Activated CD4-positive, alpha-beta T cell treated with anti-CD3 and anti-CD28 coated beads for 4 hours (primary cell): ENCODE measurements at places on chromosomes 4 and X.

DNA sequence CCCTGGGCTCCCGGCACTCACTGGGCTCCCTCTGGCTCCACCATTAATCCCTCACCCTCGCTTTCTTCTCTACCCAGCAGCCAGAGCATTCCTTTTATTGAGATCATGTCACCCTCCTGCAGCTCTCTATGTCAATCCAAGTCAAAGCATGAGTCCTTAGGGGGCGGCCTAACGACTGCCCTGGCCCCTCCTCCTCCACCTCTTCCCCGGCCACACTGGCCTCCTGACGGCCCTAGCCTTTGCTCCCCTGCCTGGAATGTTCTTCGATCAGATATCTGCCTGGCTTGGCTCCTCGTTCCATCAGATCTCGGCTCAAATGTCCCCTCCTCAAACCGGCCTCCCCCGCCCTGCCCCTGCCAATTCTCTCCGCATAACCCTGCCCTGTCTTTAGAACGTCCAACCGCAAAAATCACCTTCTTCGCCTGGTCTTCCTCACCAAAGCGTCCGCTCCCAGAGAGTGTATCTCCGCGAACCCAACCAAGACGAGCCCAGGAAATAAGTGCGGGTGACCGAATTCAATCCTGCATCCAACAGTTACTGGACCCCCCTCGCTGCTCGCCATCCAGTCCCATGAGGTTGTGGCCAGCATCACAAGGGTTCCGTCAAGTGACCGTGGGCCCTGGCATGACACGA lies 722 bp upstream of the PNCK start:
- no peak for DNase-seq

DNA sequence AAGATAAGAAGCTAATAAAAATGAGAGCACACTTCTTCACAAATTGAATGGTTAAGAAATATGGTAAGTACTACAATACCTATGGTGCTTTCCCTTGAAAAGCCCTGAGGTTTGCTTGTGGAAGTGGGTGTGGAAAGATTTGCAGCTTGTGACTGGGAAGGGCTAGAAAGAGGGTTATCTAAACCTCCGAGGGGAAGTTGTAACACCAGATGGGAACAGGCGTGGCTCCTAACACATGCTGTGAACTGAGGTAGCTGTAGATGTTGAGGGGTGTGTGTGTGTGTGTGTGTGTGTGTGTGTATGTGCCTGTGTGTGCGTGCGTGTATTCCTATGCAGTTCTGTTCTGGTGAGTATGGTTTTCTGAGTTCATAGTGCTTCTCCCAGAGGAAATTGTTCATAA lies 21.5 kb downstream of the FRMPD4 start:
- no peak for DNase-seq

DNA sequence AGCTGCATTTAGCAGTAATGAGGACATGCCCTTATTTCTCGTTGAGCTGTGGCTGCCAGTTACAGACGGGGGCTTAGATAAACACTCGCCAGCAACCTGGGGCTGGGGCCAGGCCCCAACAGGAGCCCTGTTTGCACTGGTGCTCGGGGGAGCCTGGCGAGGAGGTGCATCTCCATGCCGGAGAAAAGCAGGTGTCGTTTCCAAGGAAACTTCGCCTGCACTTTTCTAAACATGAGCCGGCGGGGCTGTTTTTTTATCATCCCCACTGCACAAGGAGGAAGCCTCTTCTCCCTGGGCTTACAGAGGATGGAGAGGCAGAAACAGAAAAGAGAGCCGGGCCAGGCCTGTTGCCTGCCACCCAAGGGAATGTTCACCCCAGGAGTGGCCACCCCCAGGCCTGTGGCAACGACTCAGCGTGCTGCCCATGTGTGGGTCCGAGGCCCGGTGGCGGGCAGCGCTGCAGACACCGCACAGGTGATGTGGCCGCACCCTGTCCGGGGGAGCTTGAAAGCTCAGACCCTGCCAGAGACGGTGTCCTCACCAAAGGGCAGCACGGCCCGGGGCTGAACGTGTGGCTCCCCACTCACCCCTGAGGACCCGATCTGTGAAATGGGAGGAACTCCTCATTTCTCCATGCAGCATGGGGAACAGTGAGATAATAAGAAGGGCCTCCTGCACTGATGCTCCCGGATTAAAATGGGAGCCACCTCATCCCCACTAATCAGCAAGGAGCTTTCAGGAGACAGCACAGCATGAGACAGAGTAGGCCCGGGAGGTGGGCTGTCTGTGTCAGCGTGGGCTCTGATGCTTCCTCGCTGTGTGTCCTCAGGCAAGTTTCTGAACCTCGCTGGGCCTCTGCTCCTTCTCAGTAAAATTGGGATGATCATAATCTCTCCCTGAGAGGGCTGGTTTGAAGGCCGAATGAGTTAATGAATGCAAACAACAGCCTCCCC lies 33.8 kb upstream of the ADRA2C start:
- no peak for DNase-seq

DNA sequence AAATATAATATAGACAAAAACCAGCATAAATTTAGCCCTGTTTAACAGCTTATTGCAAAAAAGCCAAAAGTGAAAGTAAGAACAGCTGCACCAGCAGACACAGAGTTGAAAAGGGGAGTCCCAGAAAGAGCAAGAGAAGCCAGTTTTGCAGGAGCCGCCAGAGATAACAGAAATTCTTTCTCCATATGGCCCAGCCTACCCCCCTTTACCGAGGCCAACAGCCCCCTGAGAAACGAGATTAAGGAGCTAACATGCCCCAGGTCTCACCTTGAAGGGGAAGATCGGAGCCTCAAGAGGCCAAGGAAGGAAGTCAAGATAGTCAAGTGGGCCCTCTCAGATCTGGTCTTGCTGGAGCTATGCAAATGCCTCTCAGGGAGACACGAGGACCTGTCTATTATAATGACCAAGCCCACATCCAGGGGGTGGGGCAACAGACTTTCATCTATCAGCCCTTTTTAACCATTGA lies 4.8 kb downstream of the ACOX3 start:
- no peak for DNase-seq

- DNase-seq: no peak
These were observed 1.3 kb upstream of the CXorf65 start for GRCh38 chrX:71107762-71108360.
